CD8-positive, alpha-beta T cell (primary cell): ENCODE measurements at places on chromosomes 12 and 14.

DNA sequence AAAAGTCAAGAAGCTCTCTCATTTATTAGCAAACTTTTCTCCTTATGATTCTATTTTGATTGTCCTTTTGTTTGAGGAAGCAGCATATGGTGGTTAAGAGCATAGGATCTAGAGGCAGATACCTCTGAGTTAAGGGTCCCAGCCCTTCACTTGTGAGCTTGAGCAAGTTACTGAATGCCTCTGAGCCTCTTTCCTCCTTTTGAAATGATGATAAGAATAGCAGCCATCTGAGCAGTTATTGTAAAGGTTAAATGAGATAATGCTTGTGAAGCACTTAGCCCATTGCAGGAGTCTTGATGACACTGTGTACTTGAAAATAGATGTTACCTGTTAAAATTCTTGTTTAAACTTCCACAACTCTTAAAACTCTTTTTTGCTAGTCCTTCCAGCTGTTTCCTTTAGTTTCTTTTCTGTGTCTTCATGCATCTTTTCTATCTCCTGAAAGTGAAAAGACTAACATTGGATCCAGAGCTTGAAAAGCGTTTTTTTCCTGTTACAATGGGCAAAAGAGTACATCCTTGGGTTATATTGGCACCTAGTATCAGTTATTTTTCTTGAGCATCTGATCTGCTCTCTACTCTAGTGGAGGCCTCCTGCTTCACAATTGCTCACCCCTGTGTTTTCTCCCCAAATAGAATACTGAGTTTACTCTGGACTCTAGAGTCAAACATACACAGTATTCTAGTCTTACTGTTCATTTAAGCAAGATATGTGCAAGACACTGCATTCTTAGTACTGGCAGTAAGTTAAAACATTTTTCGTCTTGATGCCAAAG, 3.1 kb downstream of the HIF1A start:
- DNase-seq = no peak

- DNase-seq = no peak
Measured at GRCh38 chr12:65586796-65587195, 237.5 kb upstream of the HMGA2 start.

DNA sequence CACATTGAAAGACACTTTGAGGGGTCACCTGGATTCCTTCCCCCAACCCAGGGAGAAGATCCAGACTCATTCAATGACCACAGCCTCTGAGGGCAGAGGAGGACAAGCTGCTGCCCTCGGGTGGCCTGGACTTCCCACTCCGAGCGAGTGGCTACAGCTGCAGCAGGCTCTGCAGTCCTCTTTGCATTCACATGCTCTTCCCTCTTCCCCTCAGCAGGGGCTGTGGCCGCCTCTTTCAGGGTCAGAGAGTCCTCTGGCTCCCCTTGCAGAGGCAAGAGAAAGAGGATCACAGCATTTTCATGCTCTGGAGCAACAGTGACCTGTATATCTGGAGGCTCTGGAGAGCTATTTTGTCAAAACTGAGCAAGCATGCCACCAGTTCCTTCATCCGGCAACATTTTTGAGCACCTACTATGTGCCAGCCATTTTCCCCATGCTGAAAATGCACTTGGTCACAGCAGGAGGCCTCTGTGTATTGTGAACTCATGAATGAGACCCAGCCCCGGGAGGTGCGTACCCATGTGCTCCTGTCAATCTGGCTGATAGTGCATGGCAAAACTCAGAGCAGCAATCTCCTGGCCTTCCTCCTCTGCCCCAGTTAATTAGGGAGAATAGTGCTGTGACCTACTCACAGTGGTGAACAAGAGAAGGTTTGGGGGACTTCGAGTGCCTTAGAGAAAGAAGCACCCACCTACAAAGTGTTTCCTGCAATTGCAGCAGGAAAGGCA, 42.9 kb upstream of the KCNA5 start:
- no peak for DNase-seq

DNA sequence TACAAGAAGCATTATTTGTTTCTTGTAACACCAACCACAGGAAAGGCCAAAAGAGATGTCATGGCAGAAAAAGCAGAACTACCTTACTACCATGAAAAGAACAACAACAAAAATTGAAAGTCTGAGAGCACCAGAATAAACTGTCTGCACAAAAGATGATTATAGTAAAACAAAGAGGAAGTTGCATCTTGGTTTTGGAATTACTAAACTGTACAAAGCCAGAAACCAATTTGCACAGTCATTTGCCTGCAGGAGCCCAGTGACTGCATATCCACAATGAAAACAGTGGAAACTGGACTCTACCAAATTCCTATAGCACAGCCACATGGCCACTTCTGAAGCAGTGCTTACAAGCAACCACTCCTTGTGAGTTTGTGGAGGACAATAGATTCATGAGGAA, 276.2 kb downstream of the SSPN start:
- no peak for DNase-seq

DNA sequence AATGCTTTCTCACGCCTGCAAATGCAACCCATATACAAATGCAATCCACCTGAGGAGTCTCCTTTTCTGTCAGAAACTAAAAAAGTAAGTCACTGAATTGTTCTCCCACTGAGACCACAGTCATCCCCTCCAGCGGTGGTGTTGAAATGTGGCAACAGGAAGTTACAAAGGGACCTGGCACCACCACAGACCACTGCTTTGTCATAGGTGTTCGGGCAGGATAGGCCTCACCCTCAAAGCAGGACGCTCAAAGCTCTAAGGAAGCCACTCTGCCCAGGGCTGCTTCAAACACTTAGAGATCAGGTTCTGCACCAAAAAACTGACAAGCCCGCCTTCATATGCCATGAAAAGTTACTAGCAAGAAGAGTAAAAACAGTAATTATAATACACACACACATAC, 11.3 kb downstream of the PHLDA1 start:
- peak; percentile 73 for DNase-seq

DNA sequence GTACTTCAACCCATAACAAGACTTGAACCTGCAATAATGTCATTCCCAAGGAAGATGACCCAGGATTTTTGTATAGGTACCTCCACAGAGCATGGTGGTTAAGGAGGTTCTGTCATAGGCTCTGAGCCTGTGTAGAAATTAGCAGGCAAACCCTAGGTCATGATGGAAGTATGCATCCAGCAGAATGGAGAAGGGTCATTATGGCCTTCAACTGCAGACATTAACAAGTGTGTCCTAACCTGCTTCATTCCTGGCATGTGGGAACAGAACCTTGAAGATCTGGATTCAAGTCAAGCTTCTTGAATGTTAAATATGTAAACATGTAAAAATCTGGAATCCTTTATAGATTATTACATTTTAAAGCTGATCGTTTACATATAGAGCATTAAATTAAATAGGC, 116.2 kb upstream of the SLC38A4 start:
- no peak for DNase-seq

DNA sequence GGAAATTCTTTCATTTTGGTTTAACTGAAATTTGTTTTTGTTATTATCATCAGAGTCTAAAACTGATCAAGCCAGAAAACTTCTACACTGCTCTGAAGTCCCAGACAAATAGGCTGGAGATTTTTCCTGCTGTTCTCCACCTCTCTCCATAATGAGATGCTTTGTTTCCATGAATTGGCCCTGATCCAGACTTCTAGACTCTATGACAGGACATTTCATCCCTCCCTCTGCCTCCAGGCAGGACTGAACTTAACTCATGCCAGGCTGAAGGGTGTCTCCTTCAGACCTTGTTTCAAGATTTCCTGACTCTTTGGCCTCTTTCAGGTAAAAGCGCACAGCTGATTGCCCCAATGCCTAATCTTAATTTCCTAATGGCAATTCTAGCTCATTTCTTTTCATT, 69.1 kb upstream of the HOXC13 start:
- DNase-seq = no peak

- DNase-seq = no peak
Measured at GRCh38 chr14:53955671-53956426, 776 bp downstream of the BMP4 start.

- no peak for DNase-seq
Measured at GRCh38 chr12:41049033-41049432, 139.1 kb upstream of the PDZRN4 start.

DNA sequence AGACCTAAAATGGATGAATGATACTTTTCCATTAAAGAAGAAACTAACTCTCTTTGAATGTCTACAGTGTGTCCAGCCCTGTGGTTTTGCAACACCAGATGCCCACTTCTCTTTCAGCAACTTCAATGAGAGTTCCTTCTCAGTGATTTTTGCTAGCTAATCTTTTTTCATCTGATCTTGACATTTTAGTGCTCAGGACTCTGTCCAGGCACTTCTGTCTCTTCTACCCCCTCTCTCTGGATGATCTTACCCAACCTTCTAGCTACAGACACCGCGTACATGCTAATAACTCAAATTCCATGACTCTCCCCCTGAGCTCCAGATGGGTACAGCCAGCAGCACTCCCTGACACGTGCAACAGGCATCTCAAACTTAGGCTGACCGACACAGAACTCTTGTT, 161.1 kb upstream of the FOXN3 start:
- no peak for DNase-seq

DNA sequence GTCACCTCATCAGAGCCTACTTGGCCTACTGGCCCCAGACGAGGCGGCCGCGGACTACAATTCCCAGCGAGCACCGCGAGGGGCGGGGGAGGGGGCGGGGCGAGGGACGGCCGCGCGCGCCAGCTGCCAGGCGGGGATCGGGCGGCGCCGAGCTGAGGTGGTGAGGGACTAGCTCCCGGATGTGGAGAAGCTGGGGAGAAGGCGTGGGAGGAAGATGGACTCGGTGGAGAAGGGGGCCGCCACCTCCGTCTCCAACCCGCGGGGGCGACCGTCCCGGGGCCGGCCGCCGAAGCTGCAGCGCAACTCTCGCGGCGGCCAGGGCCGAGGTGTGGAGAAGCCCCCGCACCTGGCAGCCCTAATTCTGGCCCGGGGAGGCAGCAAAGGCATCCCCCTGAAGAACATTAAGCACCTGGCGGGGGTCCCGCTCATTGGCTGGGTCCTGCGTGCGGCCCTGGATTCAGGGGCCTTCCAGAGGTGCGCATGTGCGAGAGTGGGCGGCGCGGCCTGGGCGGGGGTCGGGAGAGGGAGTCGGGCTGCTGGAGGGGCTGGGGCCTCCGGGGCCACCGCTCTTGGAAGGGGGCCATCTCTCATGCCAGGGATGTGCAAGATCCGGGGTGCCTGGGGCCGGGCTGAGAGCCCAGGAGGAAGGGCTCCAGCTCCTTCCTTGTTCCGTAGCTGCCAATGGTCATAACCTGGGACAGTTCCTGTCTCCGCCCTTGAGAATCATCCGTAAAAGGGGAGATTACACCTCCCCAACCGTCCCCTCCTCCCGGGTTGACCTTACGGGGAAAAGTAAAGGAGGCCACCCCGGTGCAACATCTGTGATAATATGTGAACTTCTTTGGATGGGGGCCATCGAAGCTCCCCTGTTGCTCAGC, at the start of gene CMAS:
CMAS (plus strand) TSS at position 129 of the 878 bp plus-strand sequence; CDS start at position 215, 86 bp downstream.
- DNase-seq = peak; percentile 85

GRCh38 chr12:76519538-76519937, 40.0 kb downstream of the OSBPL8 start:
- no peak for DNase-seq

DNA sequence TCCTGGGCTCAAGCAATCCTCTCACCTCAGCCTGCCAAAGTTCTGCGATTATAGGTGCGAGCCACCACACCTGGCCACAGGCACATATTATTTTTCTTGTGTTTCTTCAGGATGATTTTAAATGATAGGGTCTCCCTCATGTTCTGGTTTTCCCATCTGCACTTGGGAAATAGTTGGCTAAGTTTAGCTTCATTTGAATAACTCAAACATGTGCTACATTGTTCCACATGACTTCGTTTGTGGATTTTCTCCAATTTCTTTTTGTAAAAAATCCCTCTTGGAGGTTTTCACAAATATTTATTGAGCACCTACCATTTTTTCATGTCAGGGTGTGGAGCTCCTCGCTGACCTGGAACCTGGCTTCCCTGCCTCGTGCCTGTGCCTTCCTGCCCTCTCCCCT, 55.2 kb upstream of the GNPNAT1 start:
- no peak for DNase-seq

DNA sequence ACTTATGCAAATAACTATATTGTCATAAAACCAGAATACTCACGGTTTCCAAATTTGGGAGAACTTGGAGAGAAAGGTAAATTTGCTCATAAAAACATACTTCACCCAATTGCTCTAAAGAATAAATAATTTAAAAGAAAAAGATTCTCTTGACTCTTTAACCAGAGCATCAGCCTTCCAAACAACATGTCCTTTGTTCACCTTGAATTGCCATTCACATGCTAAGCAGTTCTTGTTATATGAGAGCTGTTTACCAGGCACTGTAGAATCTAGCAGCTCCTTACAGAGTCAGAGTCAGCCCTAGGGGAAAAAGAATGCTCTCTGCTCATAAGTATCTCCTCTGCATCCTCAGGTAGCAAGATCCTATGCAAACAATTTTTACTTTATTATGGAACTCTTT, 10.2 kb downstream of the SLCO1A2 start:
- no peak for DNase-seq

DNA sequence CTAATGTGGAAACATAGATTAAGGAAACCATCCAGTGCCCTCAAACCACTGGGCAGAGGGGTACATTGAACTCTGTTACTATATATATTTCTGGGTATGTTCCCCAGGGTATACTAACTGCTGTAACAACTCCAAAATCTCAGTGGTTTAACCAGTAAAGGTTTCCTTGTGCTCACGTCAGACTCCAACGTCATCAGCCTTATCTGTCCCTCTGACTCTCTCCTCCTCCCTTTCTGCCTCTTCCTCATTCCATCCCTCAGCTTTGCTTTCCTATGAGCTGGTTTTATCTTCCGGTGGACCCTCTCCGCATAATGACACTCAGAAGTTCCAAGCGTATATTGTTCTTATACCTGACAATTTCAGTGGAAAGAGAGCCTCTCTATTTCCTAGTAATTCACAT, 21.2 kb upstream of the SMCO2 start:
- no peak for DNase-seq

DNA sequence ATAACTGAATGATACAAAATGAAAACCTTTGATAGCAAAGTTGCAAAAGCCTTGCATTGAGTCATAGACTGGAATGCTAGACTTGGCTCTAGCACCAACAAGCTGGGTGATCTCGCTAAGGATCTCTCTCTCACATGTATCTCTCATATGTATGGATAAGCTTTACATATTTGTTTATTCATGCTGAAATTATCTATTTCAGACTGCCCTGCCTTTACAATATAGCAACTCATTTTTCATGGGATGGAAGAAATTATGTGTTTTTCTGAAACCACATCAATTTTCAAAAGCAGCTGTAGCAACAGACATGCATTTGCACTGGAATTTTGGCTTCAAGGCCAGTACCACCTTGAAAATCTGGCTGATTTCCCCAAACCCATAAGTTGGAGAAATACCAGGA, 11.4 kb downstream of the RERG start:
- no peak for DNase-seq

DNA sequence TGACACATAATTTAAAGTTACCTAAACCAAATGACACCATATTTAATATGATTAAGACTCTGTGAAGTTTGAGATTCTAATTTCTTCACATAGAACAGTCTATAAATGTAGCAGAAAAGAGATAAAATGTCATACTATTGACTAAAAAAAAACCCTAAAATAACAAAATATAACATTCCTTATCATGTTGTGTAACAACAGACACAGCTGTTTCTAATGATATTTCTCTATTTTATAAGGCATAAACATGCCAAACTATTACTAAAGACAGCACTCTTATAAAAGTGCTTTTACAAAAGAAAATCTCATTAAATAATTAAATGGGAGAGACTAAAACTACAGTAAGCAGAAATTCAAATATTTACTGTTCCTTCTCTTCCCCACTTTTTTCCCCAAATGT, 49.4 kb downstream of the NOVA1 start:
- DNase-seq = no peak

GRCh38 chr14:68865542-68865941, 72.7 kb upstream of the ZFP36L1 start:
- no peak for DNase-seq

GRCh38 chr12:22518998-22519397, 25.3 kb downstream of the C2CD5 start:
- DNase-seq = no peak
